ENCODE measurements at places on chromosomes 7 and 10.

DNA sequence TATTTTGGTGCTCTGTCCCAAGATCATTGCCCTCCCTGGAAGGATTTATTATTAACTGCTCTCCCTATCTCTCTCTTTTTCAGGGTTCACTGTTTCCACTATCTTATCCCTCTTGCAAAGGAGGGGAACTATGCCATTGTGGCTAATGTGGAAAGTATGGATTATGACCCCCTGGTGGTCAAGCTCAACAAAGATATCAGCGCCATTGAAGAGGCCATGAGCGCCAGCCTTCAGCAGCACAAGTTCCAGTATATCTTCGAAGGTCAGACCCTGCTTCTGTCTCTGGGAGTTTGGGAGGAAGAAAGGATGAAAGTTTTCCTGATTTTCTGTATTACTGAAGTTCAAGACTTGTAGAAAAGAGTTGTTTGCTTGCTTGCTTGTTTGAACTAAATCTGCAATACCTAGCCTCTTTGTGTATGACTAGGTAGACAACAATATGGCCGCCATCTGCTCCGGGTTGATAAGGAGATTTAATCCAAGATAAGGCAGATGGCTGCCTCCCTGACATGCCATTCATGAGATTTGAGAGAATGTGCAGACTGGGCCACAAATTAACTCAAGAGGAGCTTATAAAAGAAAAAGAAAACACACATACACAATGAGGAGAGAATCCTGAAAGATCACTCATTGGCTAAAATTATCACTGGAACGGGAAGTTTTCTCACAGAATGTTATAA, 122.2 kb upstream of the LRGUK start:
- DNase-seq = no peak

DNA sequence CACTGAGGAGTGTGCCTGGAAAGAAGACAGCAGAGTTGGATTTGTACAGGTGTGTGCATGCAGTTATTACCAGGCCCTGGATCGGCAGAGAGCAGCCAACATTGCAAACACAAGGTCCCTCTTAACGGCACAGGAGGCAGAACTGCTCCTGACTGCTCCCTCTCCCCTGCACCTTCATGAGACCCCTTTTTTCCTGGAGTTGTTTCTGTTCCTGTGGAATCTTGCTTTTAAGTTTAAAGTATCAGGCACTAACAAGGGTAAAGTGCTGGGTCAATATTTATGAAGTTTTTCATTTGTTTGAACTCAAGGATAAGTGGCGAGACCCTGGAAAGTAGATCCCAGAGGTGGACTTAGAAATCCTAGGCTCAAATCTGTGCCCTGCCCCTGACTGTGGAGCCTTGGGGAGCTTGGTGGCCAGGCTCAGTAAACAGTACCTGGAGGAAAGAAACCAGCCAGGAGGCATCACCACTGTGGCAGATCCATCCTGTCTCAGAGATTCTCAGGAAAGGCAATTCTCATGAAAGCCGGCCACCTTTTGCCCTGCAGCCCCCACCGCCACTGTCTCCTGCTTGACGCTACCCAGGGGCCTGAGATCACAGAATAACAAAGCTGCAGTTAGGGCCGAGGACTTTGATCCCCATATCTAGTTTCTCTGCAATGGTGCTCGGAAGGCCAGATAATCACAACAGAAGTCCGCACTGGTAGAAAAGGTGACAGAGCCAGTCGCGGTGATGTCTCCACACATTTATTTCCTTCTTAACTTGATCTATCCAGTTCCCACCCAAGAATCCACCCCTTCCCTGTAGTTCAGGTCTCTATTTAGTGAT, 36.7 kb downstream of the DDC start:
- DNase-seq = no peak

DNA sequence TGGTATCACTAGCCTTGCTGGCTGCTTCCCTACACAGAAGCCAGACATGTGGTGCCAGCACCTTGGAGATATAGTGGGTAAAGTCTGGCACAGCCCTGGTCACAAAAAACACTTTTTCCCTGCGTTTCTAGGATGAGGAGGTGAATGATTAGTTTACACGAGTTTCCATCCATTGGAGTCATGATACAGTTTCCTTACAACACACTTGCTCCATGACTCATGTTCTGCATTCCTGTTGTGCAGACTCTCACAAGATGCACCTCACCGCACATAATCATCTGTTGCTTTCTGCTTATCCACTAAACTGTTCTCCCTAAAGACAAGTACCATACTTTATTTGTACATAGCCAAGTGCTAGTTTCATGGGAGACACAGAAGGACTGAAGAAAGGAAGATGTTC, 747.1 kb upstream of the GALNT17 start:
- DNase-seq = no peak

- no peak for DNase-seq
Measured at GRCh38 chr7:141073641-141074161, at the start of gene TMEM178B. Gene TMEM178B (plus strand): TSS chr7:141074064.

DNA sequence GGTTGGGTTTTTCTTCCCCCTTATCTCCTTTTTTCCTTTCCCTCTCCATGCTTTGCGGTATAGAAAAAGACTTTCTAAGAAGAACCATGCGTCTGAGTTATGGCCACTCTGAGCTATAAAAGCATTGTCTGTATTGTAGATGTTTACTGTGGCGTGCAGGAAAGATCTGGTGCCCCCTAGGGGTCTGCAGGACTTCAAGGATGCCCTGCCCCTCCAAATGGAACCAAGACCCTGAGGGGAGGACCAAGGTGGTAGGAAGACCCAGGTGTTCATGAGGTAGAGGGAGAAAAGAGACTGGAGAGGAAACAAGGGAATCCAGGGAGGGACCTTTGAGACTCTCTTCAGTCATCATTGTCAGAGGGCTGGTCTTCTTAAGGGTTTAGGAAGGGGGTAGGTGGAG, 68.8 kb downstream of the CYP26A1 start:
- DNase-seq = no peak

DNA sequence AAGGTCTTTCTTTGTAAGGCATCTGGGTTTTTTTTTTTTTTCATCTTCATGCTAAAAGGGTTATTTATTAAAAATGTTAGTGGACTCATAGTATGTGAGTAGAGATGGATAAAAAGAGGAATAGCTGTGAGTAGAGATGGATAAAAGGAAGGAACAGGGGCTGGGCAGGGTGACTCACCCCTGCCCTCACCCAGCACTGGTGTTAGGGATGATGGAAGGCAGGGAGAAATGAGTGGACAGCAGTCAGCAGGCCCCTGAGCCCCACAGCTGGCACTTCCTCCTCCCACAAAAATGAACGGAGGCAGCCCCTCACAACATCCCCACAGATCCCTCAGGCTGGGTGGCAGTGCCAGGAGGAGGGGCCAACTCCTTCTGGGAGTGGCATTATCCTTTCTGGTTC, 39.3 kb downstream of the ANTXRL start:
- DNase-seq = no peak

GRCh38 chr10:76255241-76255640, 823.8 kb downstream of the LRMDA start:
- DNase-seq = no peak

DNA sequence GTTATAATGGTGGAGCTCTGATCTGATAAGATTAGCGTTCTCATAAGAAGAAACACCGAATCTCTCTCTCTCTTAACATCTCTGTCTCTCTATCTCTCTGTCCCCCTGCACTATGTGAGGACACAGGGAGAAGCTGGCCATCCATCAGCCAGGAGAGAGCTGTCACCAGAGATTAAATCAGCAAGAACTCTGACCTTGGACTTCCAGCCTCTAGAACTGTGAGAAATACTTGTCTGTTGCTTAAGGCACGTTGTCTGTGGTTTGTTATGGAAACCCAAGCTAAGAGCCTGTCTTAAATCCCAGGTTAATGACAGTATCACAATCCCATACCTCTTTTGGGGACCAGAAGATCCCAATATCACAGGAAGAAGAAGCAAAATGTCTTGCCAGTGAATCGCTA, 132.0 kb upstream of the AKR1E2 start:
- DNase-seq = no peak

DNA sequence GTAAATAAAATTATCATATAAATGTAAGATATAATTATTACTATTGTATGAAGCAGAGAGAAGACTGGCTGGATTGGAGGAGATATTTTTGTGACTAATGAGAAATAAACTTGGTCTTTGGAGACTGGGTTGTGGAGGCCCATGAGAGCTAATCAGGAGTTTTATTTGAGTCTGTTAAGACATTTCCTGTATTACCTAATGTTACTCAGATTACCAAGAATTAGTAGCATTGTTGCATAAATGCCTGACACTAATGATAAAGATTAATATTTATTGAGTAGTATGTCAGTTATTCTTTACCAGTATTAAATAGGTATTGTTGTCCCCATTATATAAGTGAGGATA, 7.1 kb downstream of the CCDC126 start:
- DNase-seq = no peak

DNA sequence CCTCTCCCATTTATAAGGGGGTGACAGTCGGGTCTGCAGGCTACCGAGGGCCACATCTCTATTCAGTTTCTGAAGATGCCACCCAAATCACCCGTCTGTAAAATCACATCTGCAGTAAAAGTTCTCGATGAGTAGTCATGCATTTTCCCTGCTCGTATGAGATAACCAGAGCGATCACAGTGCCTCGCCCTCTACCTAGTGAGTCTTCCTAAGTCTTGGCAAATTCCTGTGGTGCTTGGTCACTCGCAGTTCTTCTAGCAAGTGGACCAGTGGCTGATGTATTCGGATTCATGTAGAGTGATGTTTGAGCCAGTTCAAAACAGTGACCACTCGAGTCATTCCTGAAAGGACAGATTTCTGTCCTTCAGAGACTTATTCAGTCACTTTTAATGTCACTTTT, 44.9 kb downstream of the INSYN2A start:
- no peak for DNase-seq

GRCh38 chr10:20473023-20473760, 423.9 kb downstream of the NEBL start:
- DNase-seq = no peak

GRCh38 chr7:22278660-22279059, 78.3 kb downstream of the RAPGEF5 start:
- DNase-seq = no peak

- DNase-seq = no peak
Measured at GRCh38 chr10:5266804-5267203, 70.2 kb downstream of the AKR1C4 start.

GRCh38 chr7:13179011-13179582, 491.7 kb downstream of the ARL4A start:
- DNase-seq = no peak

- no peak for DNase-seq
Measured at GRCh38 chr10:119143657-119144056, 21.9 kb downstream of the SFXN4 start.

DNA sequence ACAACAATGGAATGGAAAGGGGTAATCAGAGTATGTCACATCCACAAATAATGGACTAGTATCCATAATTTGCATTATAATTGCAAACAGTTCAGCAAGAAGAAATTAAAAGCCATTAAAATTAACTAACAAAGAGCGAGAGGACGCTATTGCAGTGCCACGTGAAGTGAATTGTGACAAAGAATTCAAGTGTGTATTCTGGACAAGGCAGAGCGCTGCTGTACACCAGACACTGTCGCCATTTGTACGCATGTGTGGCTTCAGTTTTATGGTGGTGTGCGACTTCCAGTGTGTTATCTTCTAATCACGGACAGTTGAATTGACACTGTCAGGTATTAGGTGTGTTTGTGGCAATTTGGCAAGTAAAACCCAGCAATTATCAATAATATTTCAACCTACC, 11.3 kb downstream of the CYP3A5 start:
- no peak for DNase-seq

- no peak for DNase-seq
Measured at GRCh38 chr7:1819259-1819841, 149.3 kb downstream of the ELFN1 start.

GRCh38 chr10:49001870-49002672, 62.4 kb upstream of the LRRC18 start:
- no peak for DNase-seq

DNA sequence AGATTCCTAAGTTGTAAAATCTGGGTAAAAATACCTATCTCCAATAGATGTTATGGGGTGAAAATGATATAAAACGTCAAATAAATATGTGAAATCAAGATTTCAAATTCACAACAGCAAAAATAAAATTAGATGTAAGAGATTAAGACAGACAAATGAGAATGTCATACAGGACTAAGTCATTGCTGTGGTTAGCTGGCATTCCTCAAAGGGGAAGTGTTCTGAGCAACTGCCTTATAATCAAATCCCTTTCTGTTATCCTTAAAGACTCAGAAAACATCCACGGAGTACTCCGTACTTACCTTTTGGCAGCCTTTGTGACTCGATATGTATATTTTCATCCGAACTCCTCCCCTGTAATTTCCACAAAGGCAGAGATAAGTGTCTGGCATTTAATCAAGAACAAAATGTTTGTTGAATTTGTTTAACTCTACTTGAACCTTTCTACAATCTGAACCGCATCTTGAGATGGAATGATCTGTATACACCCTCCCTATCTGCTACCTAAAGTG, 559.6 kb downstream of the GATA3 start:
- no peak for DNase-seq

GRCh38 chr10:59285848-59286247, 76.5 kb downstream of the FAM13C start:
- DNase-seq = no peak

DNA sequence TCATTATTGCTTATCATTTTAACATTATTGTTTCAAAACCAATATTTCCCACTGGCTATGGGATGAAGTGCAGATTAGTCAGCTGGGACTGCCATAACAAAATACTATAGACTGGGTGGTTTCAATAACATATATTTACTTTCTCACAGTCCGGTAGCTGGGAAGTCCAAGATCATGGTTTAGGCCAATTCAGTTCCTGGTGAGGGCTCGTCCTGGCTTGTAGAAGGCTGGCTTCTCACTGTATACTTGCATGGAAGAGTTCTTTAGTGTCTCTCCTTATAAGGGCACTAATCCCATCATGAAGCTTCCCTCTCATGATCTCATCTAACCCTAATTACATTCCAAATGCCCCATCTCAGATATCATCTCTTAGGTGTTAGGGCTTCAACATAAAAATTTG, 101.3 kb downstream of the CHRM2 start:
- no peak for DNase-seq

- no peak for DNase-seq
Measured at GRCh38 chr7:81111781-81112540, 193.1 kb upstream of the SEMA3C start.

- no peak for DNase-seq
Measured at GRCh38 chr7:106205621-106206222, 79.1 kb downstream of the NAMPT start.

- DNase-seq = no peak
Measured at GRCh38 chr10:35921866-35922350, 279.8 kb upstream of the FZD8 start.

- DNase-seq = no peak
Measured at GRCh38 chr10:65275296-65275695, 1650.5 kb upstream of the LRRTM3 start.

DNA sequence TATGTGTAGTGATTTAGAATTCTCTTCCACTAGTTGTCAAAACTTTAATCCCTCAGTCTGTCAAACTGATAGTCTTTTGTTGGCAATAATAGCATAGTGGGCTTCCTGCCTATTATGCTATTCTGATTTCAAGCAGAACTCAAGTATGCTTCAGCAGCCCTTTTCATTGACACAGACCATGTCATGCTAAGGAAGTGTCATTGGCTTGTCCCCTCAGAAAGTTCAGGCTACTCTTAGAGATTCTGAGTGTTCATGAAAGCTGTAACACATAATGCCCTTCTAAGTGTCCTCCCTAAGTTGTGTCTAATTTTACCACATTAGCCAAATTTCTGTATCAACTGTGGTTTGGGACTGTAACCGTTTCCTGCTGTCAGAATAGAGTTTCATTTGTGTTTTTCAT, 198.7 kb downstream of the THSD7A start:
- no peak for DNase-seq

GRCh38 chr7:100156331-100157068, 2.0 kb downstream of the TRAPPC14 start:
- DNase-seq = no peak
